ENCODE measurements at places on chromosomes 7 and 10.

GRCh38 chr10:17116193-17116592 is 13.4 kb downstream of the CUBN start:
- no peak for DNase-seq

DNA sequence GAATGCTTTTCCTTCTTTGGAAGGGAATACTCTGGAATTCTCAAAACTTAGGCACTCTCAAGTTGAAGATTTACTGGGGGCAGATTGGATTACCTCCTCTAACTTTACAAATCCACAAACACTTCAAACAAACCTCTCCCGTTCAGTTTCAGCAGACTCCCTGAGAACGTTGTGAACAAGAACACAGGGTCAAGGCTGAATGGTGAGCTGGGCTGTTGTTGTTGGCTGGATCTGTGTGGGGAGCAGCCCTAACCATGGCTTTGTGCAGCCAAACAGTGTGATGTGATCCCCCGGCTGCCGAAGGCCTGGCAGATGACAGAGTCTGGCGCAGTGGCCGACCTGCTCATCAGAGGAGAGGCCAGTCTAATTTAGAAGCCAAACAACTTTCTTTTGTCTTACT is 93.1 kb downstream of the BMPER start:
- no peak for DNase-seq

DNA sequence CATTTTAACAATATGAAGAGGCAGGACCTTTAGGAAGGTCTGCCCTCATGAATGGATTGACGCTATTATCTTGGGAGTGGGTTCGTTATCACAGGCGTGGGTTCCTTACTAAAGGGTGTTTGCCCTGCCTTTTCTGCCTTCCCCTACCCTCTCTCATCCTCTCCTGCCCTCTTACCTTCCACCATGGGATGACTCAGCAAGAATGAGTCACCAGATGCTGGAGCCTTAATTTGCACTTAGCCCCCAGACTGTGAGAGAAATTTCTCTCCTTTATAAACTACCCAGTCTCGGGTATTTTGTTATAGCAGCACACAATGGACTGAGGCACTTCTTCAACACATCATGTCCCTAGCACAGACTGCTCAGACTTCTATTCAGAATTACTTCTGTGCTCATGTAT is 31.4 kb upstream of the ZNF32 start:
- no peak for DNase-seq

- DNase-seq = no peak
Measured at GRCh38 chr10:120069700-120070099, 177.2 kb downstream of the SEC23IP start.

DNA sequence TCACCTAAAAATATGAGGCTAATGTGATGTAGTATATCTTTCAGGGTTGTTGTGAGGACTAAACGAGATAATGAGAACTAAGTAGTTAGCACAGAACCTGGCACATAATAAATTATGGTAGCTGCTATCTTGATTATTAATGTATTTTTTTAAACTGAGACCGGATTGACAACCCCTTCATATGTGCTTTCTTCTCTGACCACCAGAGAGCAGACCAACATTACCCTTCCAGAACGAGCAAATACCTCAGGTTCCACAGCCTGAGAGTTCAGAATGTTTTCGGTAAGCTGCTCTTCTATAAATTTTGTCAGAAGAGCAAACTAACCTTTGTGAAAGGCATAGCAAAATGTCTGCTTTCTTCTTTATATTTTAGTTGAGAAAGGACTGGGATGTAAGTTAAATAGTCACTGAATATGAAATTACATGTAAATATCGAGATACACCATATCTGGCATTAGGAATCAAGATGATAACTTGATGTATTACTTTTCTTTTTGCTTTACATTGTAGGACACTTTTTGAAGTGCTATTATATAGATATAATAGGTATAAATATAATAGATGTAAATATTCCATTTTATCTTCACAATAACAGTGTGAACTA is 13.6 kb upstream of the BPGM start:
- no peak for DNase-seq

GRCh38 chr7:120742372-120742771 is 115.6 kb downstream of the TSPAN12 start:
- DNase-seq = no peak

- DNase-seq = no peak
Measured at GRCh38 chr7:91771921-91772815, 108.3 kb downstream of the MTERF1 start.

DNA sequence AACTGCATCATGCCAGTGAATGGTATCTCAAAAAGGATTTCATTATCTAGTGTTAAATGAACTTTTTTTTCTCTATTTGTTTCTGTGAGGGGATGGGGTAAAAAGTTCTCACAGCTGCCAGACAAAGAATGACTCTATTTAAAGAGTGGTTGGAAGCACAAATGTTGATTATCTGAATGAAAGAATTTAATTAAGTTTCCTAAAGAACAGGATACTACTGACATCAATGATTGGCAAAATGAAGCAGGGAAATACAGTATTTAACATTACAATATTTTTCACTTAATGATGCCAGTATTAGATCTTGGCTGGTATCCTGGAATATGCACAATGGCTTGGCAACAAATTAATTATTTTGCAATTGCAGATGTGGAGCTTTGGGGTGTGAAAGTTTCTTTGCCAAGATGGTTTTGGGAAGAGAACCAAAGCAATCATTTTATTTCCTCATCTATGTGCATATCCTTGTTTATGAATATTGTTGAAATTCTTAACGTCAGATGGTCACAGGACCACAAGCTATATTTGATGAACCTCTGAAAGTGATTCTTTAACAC is 336.8 kb downstream of the ARL4A start:
- no peak for DNase-seq

DNA sequence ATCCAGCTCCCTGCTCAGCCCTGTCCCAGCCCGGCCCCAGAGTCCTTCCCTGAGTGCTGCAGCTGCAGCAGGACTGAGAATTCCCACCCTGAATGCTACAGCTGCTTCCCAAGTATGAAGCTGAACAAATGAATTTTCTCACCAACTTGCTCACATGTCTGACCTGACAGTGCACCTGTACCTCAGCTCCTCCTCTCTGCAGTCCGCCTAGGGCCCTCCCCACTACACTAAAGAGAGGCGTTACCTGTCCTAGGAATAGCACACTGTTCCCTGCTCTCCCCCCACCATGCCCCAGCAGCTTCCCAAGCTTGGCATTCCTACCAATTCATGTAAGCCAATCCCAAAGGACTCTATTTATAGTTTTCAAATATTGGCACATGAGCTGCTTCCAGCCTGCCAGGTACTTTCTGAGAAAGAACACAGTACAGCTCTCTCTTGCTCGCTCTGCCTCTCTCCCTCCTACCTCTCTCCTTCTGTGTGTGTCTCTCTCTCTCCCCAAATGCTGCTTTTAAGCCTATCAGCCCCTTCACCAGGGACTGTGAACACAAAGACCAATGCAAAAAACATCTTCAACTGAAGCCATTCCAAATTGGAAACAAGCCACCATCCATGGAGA is 400.1 kb downstream of the TNS3 start:
- DNase-seq = no peak

DNA sequence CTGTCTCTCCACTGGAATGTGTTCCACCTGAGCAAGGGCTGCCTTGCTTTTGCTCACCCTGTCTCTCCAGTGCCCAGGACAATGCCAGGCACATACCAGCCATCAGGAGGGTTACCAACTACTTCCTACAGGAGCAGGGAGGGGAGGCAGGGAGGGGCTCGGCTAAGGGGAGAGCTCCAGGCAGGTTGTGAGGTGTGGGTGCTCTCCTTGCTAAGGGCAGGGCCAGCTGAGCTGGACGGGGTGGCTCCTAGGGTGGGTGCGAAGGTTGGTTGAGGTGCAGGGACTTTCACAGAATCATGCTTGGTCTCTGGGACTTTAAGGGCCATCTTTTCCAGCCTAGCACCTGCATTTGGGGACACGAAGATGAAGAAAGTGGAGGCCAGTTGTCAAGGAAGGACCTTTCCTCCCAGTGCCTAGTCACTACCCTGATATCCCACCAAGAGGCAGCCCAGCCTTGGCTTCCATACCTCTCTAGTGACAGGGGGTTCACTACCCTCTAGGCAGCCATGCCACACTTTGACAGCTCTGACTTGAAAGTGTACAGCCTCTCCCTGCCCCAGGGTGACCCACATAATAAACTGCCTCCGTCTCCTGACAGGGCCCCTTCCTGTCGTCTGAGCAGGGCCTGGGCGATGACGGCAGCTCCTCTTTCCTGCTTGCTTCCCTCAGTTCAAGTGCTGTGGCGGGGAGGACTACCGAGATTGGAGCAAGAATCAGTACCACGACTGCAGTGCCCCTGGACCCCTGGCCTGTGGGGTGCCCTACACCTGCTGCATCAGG is 46.5 kb downstream of the TSPAN15 start:
- no peak for DNase-seq

GRCh38 chr10:35336084-35336831 is at the start of gene CCNY:
Gene CCNY (plus strand): TSS chr10:35336509. CDS start chr10:35337054, 545 bp downstream.
- peak; percentile 59 for DNase-seq

DNA sequence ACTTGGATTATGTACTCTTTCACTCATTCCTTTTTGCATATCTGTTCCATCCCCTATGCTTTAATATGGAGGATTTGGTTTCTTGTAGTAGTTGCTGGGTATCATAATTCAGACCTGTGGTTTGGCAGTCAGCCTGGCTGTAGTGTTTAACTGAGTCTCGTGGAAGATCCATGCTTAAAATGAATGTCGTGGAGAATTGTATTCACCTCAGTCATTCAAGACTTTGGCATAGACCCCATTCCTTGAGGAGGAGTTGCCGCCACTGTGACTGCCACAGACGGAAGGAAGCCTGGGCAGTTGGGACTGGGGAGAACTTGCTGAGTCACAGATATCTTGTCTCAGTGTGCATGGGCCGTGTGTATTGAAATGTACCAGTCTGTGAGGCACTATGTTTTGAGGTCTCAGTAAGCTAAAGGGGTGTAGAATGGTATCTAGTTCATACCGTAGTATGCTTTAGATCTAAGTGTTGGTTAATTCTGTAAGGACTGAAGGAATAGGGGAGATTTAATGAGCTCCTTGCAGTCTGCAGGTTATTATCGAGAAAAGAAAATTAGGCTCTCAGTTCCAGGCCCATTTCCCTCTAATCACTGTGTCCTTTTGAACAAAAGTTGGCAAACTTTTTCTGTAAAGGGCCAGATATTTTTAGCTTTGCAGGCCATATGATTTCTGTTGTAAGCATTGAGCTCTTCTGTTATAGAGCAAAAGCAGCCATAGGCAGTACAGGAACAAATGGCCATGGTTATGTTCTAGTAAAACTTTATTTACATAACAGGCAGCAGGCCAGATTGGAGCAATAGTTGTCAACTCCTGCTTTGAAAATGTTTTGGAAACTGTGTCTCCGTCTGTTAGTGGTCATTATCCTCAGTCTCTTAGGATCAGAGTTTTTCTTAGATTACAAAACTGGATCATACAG is 76.8 kb downstream of the TPST1 start:
- DNase-seq = no peak

DNA sequence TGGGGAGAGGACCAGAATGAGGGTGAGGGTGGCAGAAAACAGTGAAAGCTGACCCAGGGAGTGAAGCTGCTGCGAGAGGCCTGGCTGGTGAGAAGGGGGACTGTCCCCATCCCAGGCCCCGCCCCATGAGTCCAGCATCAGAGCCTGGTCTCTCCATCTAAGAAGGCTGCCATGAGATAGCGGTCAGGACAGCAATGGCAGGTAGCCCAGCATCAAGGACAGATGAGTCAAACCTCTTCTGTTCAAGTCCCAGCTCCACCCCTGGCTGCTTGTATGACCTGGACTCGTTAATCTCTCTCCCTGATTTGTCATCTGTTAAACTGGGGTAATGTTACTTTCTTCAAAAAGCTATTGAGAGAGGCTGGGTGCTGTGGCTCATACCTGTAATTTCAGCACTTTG is 22.2 kb downstream of the GPNMB start:
- DNase-seq = no peak

DNA sequence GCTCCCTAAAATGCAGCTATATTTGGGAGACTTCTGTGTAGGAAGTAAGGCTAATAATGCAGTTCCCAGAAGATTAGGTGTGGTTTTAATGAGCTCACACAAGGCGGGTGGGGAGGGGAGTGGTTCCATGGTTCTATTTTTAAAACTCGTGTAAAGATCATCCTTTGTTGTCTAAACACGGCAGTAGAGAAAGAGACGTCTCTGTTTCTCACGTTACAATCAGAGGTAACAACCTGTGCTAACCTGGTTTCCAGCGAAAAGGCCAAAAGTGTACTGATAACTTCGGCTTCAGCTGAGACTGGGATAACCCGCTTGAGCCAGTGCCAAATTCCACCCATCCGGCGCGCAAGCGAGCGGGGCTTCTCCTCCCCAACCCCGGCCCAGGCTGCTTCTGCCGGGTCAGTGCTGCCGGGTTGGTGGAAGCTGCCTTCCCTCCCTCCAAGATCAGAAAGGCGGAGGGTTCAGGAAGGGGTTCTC is 2.5 kb upstream of the MAP3K8 start:
- DNase-seq = no peak

DNA sequence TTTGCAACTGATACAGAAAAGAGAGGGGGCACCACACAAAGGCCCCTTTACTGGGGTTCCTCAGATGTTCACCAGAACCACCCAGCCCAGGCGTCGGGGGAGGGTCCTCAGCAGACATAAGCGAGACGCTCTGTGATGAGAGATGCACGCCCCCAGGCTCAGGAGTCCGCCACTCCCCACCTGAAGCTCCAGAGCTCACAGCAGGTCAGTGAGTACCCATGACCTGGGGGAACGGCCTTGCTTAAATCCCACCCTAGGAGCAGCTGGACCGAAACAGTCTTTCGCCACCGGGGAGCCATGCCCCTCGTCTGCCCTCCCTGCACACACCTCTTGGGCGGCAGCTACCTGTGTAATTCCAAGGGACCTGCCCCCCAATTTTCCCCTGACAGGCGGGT is 2.8 kb downstream of the CRYGN start:
- no peak for DNase-seq

GRCh38 chr7:32583791-32584190 is 88.5 kb downstream of the AVL9 start:
- DNase-seq = no peak

- no peak for DNase-seq
Measured at GRCh38 chr7:117791877-117792780, 81.1 kb downstream of the CTTNBP2 start.

- no peak for DNase-seq
Measured at GRCh38 chr10:93065675-93066543, 5.3 kb downstream of the CYP26C1 start.

- DNase-seq = no peak
Measured at GRCh38 chr10:22945934-22946673, 18.3 kb downstream of the ARMC3 start.

GRCh38 chr10:5619362-5620211 is 46.8 kb downstream of the ASB13 start:
- no peak for DNase-seq

DNA sequence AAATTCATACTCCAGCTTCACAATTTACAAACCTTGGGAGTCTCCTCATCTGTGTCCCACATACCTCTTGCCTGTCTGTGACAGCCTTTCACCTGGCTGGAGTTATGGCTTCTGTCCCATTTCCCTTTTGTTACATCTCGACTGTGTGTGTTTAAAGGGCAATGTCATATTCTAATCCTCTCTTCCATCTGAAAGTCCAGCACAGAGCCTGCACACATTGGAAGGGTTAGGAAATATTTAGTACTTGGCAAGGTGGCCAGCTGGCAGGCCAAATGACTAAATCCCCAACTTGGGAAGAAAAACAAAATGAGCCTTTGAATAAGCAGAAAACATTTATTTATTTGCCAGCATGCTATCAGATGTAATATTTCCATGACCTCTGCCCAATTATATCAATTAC is 120.1 kb upstream of the STK17A start:
- DNase-seq = no peak

- no peak for DNase-seq
Measured at GRCh38 chr7:5322621-5323410, 40.1 kb downstream of the SLC29A4 start.

Data from activated T-helper 1 cell treated with anti-CD3 and anti-CD28 coated beads, Interleukin-2, amount 50 U/mL, for 16 hours (primary cell).